Femur (tissue), 1 donor: ENCODE measurements at places on chromosomes 2 and 18.

GRCh38 chr2:98769784-98770183 lies 38.9 kb upstream of the MGAT4A start:
- DNase-seq: no peak

- no peak for DNase-seq
Observed at GRCh38 chr2:184031402-184032147, 566.8 kb upstream of the ZNF804A start.

GRCh38 chr2:200479692-200480265 lies 30.1 kb downstream of the KCTD18 start:
- DNase-seq: no peak

DNA sequence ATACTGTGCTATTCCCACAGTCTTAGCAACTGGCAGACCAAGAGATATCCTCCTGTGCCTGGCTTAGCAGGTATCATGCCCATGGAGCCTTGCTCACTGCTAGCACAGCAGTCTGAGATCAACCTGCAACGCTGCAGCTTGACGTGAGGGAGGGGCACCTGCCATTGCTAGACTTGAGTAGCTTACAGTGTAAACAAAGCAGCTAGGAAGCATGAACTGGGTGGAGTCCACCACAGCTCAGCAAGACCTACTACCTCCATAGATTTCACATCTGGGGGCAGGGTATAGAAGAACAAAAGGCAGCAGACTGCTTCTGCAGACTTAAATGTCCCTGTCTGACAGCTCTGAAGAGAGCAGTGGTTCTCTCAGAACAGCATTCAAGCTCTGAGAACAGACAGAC lies 74.8 kb downstream of the AKAIN1 start:
- no peak for DNase-seq

DNA sequence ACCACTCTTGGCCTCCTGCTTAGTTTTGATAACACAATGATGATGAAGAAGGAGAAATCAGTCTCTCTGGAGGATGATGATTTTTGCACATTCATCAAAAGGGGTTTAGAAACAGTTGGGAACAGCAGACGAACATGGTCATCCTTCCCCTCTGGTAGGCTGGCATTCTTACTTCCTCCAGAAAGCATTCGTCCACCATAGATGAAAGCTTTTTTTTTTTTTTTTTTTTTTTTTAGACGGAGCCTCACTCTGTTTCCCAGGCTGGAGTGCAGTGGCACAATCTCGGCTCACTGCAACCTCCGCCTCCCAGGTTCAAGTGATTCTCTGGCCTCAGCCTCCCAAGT lies 43.5 kb upstream of the TTC39C start:
- no peak for DNase-seq

DNA sequence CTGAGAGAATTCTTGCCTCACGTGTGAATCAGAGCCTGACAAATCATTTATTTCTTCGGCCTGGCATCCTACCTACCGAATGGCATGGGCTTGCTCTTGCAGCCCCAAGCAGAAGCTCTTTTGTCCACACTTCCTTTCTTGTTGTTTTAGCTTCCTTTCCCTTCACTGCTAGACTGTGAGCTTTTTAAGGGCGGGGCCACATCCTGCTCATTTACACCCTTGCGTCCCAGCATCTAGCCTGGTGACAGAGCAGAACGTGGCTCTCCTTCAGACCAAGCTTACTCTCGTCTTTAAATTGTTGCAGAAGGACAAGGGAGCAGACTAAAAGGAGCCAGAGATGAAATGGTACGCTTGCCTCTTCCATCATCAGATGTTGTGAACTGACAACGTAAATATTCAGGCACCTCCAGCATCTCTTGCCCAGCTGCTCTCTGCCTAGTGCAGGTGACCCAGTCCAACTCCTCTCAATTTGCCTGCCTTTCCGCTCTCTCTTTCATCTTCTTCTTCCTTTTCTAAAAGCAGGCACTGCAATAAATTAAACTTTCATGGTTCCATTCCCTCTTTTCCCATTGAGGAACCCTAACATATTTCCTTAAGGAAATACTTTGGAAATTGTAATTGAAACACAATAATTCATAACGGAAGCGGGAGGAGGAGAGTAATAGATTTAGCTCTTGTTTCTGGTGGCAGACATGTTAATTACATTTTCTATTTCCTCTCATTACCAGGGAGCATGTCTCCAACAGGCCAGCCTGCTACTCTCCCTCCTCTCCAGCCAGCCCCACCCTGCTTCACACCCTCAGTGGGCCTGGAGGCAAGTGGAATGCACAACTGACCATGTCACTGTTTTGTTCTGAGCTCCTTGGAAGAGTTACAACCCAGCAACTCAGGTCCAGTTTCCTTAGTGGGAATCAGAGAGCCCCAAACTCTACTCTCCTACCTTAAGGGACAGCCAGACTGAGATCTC lies 228.1 kb upstream of the TRIB2 start:
- DNase-seq: no peak

GRCh38 chr2:23418461-23418911 lies 33.5 kb downstream of the KLHL29 start:
- no peak for DNase-seq

- DNase-seq: no peak
Observed at GRCh38 chr2:181128199-181128598, 147.8 kb downstream of the UBE2E3 start.

DNA sequence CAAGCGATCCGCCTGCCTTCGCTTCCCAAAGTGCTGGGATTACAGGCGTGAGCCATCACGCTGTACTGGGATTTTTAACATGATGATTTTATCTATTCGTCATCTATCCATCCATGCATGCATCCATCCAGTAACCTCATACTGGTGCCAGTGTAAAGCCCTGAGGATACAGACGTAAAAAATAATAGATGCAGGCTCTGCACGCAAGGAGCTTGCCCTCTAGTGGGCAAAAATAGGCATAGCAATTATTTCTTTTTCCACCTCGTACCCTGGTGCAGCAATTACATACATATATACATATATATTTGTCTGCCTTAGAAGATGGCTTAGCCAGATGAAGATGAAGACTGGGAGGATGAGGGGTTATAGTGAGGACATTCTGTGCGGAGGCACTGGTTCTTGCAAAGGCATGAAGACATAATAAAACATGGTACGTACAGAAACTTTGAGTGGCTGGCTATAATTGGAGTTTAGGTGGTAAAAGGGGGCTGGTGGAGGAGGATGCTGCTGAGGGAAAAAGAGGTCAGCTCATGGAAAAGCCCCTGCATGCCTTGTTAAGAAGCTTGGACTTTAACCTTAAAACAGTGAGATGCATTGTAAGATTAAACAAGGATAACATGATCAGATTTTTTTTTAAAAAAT lies 19.6 kb upstream of the RPIA start:
- DNase-seq: no peak

GRCh38 chr2:216236486-216236885 lies 127.3 kb downstream of the XRCC5 start:
- no peak for DNase-seq

GRCh38 chr2:226691255-226691654 lies 108.4 kb downstream of the IRS1 start:
- no peak for DNase-seq

DNA sequence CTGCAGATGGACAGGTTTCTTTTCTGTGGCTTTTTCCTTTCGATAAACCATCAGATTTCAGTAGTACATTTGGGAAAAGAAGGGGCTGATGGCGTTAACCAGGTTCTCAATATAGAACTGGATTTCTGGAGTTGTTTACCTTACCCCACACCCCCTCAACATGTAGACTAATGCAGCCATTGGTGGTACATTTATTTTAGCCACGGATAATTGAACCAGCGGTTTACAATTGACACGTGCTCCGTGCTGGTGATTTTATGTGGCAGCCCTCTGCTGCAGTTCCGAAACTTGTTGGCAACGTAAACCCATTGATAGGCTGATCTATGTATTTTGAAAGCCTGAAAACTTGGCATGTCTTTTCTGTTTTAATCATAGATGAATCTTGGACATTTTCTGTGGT lies 5.4 kb downstream of the SOX11 start:
- DNase-seq: no peak

GRCh38 chr18:67074309-67074708 lies 442.2 kb downstream of the DSEL start:
- no peak for DNase-seq

DNA sequence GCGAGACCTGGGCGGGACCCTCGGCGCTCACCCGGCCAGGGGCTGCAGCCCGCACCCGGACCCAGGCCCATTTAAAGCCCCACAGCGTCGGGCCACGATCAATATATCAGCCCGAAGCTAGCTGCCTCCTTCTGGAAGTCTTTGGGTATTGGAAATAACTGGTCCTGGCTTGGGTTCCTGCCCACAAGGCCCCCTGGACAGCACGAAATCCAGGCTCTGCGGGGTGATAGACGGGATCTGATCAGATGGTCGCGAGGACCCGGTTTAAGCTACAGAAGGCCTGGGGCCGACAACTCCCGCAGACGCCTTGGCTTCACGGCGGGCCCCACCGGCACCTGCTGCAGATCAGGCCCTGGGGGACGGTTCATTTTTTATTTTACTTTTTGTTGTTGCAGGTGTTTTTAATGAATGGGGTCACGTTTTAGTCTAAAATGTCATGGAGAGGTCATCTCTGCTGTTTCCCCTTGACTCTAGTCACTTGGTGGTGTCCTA lies 362 bp upstream of the PSTPIP2 start:
- no peak for DNase-seq

GRCh38 chr2:30516166-30516565 lies 69.1 kb downstream of the LCLAT1 start:
- no peak for DNase-seq
